ENCODE measurements at places on chromosomes 12 and 14.

DNA sequence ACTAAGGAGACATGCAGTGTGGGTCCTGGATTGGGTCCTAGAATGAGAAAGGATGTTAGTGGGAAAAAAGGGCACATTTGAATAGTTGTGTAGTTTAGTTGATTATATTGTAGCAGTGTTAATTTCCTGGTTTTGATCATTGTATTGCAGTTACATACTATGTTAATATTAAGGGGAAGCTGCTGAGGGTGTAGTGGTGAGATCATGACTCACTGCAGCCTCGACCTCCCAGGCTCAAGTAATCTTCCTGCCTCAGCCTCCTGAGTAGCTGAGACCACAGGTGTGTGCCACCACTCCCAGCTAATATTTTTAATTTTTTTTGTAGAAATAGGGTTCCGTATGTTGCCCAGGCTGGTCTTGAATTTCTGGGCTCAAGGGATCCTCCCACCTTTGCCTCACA lies 21.7 kb downstream of the BORCS5 start:
- no peak for DNase-seq

DNA sequence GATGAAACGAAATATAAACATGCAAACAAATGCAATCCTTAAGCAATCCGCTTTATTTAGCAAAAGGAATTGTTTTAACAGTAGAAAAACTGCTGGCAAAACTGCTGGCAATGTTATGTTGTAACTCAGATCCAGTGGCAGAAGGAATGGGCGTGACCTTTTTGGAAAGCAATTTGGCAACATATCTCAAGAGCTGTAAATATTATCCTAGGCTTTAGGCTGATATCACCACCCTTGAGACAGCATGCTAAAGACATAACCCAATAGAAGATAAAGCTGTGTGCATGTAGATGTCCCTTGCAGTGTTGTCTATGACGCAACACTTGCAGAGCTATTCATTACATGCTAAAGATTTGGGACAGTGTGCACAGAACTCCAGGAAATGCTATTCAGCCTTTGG lies 138.5 kb downstream of the DICER1 start:
- DNase-seq, result no peak

DNA sequence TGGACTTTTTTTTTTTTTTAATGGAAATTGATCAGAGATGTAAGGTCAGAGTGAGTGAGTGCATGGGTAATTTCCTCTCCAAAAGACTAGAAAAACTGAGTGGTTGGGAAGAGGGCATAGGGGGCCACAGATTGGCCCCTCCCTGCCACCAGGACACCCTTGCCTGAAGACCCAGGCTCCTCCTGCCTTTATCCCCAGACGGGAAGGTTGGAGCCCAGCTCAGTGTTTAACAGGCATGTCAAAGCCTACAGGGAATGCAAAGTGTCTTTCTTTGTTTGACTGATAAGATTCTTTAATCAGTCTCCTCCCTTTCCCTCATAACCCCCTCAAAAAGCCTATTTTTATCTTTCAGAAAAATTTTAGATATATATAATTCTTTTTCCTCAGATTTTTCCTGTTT lies 50.3 kb downstream of the IRAK3 start:
- DNase-seq, result peak; percentile 42

- DNase-seq, result no peak
Measured at GRCh38 chr12:65430006-65430405, 151.5 kb downstream of the MSRB3 start.

DNA sequence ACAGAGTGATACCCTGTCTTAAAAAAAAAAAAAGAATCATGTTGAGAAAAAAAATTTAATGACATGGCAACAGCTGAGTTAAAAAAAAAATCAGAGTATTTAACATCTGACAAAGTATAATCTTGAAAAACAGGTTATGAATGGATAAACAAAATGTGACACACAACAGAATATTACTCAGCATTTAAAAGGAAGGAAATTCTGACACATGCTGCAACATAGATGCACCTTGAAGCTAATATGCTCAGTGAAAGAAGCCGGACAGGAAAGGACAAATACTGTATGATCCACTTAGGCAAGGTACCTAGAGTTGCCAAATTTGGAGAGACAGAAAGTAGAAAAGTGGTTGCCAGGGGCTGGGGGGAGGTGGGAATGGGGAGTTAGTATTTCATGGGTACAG lies 19.4 kb upstream of the EIF2B2 start:
- DNase-seq, result no peak

- DNase-seq, result peak; percentile 19
Measured at GRCh38 chr12:123231931-123232330, 1.0 kb downstream of the MPHOSPH9 start.

GRCh38 chr14:68783408-68784225 lies 9.2 kb downstream of the ZFP36L1 start:
- DNase-seq, result no peak

- DNase-seq, result no peak
Measured at GRCh38 chr12:95051241-95051640, 22.2 kb downstream of the NR2C1 start.

- peak; percentile 76 for DNase-seq
Measured at GRCh38 chr14:75578102-75578785, at the start of gene FLVCR2. Gene FLVCR2 (plus strand): TSS chr14:75578620. CDS start chr14:75578973, 353 bp downstream.

- DNase-seq, result no peak
Measured at GRCh38 chr12:104951759-104952509, 6.2 kb downstream of the SLC41A2 start.

GRCh38 chr12:84222841-84223240 lies 689.8 kb downstream of the SLC6A15 start:
- DNase-seq, result no peak

DNA sequence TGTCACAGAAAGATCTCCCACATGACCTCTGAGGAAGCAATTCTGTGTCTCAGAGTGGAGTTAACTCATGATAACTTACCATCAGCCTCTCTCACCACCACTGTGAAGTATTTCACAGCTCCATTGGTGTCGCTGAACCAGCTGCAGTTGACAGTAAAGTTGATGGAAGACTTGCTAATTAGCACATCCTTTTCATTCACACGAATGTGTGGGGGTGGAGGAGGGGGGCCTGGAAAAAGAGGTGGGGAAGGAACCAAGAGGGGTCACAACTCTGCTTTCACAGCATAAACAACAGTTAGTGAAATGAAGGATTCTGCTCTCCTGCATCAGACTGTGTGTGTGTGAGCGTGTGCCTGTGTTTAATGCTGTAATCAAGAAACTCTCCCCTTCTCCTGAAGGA lies 82.1 kb downstream of the PTPRB start:
- peak; percentile 11 for DNase-seq

DNA sequence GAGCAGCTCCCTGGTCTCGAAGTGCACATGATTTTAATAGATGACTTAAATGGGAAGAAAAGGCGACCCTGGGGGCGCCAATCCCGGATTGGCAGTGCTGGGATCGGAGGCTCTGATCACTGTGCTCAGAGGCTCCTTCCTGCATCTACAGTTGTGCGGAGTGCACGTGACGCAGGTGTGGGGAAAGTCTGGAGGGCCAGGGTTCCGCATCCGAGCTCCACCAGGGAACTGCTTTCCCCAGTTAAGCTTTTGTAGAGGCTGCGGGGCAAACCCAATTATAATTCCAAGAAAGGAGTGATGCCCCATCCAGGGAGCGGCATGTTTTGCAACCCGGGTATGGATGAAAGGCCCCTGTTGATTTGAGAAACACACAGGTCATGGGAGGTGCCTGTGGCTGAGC lies 36.5 kb downstream of the ELK3 start:
- DNase-seq, result no peak

DNA sequence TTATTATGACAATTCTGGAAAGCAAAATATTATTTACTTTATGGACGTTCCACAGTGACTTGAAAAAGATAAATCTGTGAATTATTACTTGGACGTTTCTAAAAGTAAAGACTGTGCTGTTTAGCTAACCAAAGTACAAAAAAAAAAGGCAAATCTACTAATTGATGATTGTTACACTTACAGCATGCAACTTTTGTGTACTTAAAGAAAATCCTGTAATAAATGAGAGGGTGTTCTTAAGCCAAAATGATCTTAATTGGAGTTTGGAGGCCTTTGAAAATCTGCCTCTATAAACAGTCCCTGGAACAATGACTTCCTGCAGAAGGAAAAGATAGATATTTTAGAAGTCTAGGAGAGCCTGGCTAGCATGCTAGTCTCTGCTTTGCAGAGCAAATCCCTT lies 434.0 kb upstream of the SYT1 start:
- no peak for DNase-seq

- DNase-seq, result no peak
Measured at GRCh38 chr12:90833228-90833627, 121.7 kb downstream of the CCER1 start.

- DNase-seq, result no peak
Measured at GRCh38 chr12:57859121-57859520, 12.6 kb upstream of the CTDSP2 start.

DNA sequence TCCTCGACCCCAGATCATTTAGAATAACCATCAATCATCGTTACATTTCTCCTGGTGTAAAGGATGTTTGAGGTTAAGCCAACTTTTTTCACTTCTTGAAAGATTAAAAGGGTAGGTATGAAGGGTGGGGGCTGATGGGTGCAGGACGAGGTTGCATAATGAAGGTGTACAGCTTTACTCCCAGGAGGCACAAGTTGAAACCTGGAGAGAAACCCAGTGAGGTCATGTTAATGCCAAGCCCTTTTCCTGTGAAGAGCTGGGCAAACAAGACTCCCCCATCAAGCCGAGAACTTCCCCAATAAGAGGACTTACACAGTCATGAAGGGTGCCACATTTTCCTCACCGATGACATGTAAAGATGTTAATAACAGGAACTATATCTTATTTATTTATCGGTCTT lies 84.3 kb downstream of the FZD10 start:
- DNase-seq, result no peak
